Thoracic aorta (tissue), 2 donors: ENCODE measurements at places on chromosomes 16 and 17. TPM values are rescaled to one million over a fixed set of nuclear protein-coding genes. Genes with fewer than 3 reads are reported as not detected.

GRCh38 chr17:66371561-66371960 is 69.1 kb downstream of the PRKCA start:
- no peak overlapping the region for H3K4me3 ChIP-seq
- no peak overlapping the region for H3K27ac ChIP-seq

DNA sequence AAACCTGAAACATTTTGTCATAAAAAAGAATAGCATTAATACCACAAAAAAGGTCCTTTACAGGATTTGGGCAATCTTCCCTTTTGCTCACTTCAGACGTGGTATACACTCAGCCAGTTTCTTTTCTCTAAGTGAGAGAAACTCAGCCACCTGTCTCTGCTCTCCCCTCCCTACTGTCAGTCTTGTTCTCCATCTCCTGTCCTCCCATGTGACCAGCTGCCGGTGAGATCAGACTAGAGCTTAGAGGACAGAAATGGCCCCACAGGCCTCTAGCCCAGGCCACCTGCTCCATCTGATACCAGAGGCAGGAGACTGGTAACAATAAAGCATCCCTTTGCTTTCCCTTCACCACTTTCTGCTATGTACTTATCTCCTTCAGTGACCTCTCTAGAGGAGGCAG is 34.9 kb downstream of the CMC2 start:
- no peaks in the 10 kb centered on the region for H3K4me1 ChIP-seq
- H3K4me3 ChIP-seq, result no peak overlapping the region
- DNase-seq, result no peak
- H3K27me3 ChIP-seq, result no peaks in the 10 kb centered on the region
- peaks cover 10% of the 10 kb centered on the region for H3K36me3 ChIP-seq

DNA sequence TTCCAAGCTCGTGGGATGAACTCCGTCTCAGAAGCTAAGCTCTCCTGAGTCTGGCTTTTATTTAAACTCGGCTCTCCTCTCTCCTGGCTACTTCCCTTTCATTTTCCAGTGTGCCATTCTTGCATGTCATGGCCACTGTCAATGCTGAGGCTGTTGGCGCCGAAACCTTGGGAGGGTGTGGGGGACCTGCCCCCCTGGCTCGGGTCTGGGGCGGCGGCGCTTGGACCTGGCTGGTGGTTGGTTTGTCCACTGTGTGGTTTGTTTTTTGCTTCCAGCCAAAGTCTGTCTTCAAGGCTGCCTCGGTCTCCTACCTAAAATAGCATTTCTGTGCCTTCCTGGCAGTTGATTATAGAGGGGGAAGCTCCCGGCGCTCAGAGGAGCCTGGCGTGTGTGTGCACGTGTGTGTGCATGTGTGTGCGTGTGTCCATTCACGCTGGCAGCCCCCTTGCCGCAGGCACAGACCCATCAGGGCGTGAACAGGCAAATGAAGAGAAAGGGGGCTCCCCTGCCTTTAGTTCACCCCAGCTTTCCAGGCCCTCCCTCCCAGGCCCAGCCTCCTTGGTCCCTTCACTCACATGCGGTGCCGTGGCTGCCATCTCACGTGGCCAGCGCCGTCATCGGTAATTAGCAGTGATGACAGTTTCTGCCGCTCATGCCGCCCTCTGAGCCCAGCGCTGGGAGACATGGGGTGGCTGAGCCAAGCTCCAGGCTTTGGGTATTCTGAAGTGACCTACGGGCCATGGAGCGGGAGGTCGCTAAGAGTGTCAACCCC is 179.9 kb downstream of the SEC14L1 start:
- H3K27me3 ChIP-seq, result no peaks in the 10 kb centered on the region
- H3K4me3 ChIP-seq, result peak overlapping the region; percentile 74
- no peaks in the 10 kb centered on the region for H3K36me3 ChIP-seq
- peak; percentile 36 for DNase-seq
- peaks cover 75% of the 10 kb centered on the region for H3K4me1 ChIP-seq
- H3K27ac ChIP-seq, result peak overlapping the region; percentile 98

- peaks cover 41% of the 10 kb centered on the region for H3K36me3 ChIP-seq
- H3K4me1 ChIP-seq, result no peaks in the 10 kb centered on the region
- H3K4me3 ChIP-seq, result no peak overlapping the region
- no peaks in the 10 kb centered on the region for H3K27me3 ChIP-seq
These were observed 11.7 kb upstream of the TMED6 start for GRCh38 chr16:69363281-69363717.

- no peak overlapping the region for H3K4me3 ChIP-seq
- DNase-seq, result no peak
- H3K27me3 ChIP-seq, result no peaks in the 10 kb centered on the region
- H3K36me3 ChIP-seq, result no peaks in the 10 kb centered on the region
These were observed 27.9 kb downstream of the MBTD1 start for GRCh38 chr17:51231999-51232398.

DNA sequence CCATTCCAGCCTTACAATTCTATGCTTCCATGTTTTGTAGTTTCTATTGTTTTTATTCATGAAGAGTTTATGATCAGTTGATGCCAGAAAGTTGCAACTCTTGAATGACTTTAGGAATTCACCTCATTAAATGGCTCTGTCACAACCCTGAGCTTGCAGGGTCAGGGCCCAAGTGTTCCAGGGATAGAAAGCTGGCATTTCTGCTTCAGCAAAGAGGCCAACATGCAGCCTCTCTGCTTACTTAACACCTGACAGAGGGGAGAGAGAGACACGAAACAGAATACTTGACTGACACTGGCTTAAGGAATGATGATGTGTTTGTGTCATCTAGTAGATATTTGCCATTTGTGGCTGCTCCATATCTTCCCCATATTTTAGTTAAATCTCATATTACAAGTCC is 328.1 kb downstream of the CA10 start:
- H3K4me1 ChIP-seq, result no peaks in the 10 kb centered on the region
- no peaks in the 10 kb centered on the region for H3K27me3 ChIP-seq

DNA sequence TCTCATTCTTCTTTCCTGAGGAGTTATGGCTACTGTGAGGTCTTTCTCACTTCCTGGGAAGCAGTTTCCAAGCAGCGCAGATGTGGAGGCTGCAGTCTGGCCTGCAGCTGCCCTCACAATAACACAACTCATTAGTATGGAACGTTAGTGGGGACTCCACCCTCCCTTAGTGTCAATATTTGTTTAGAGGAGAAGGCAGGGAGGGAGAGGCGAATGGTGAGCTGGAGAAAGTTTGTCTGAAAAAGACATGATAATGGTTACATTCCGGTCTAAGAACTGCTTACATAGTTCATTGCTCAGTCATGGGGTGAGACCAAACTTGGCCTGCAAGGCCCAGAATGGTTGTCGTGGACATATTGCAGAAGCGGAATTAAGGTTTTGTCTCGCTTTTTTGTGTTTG is 170.2 kb downstream of the HS3ST3B1 start:
- H3K4me3 ChIP-seq, result no peak overlapping the region
- H3K4me1 ChIP-seq, result no peaks in the 10 kb centered on the region
- no peak overlapping the region for H3K27ac ChIP-seq
- no peaks in the 10 kb centered on the region for H3K36me3 ChIP-seq
- no peaks in the 10 kb centered on the region for H3K27me3 ChIP-seq

DNA sequence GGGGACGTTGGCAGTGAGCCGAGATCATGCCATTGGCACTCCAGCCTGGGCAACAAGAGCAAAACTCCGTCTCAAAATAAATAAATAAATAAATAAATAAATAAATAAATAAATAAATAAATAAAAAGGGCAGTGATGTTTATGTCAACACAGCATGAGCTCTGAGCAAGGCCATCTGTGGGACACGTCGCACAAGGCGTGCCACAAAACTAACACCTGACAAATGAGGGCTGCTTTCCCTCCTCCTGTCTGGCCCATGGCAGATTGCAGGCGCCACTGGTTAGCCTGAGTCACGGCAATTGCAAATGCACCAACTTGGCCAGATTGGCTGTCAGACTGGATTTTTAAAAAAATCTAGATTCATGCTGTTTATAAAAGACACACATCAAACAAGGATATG is 25.9 kb upstream of the SPNS3 start:
- peaks cover under 1% of the 10 kb centered on the region for H3K4me1 ChIP-seq
- H3K4me3 ChIP-seq, result no peak overlapping the region
- DNase-seq, result no peak
- no peaks in the 10 kb centered on the region for H3K36me3 ChIP-seq
- H3K27ac ChIP-seq, result no peak overlapping the region

DNA sequence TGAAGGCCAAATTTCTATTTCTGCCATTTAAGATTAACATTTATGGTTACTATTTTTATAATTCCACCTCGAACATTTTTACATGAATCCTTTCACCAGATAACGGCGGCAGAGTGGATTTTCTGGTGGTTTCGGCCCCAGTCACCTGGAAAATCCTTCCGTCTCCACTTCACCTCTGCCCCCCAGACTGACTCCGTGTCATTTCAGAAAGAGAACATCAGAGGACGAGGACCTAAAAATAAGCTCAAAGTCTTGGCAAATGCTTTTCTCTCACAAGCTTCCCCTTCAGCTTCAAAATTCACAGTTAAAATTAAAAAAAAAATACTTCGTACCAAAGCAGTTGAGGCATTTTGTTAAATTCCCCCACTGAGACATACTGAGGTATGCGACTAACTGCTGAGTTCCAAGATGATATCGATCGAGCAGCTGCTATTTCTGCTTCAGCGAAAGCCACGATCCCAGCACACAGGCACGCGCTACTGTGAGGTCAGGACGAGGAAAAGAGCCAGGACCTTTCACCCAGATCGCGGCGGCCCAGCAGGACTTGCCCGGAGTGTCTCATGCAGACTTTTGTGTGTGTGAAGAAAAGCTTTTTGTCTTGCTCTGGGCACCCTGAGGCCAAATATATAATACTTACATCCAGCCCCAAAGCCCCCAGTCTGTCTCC is 36.8 kb downstream of the ASPA start:
- H3K27me3 ChIP-seq, result no peaks in the 10 kb centered on the region
- peak overlapping the region; percentile 31 for H3K4me3 ChIP-seq
- H3K36me3 ChIP-seq, result no peaks in the 10 kb centered on the region
- peak overlapping the region; percentile 56 for H3K27ac ChIP-seq
- peaks cover 17% of the 10 kb centered on the region for H3K4me1 ChIP-seq
- no peak for DNase-seq

Gene CHTF18
- 15.4 TPM for total RNA-seq

DNA sequence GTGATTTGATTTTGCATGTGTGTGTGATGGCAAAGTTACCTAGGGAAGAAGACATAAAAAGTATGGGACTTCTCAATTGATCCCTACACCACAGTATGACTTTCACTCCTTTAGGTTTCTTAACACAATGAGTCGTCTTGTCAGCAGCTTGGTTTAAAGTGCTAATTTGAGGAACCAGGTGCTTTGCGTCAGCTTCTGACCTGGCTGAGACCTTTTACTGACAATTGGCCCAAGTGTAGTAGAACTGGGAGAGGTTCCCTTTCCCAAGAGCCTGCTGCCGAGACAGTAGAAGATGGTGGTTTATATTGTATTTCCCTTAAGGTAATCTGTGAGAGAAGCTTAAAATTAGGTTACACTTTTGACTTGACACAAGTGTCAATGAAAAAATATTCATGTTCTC is 54.9 kb downstream of the LDHD start:
- no peak overlapping the region for H3K27ac ChIP-seq
- no peaks in the 10 kb centered on the region for H3K4me1 ChIP-seq
- H3K4me3 ChIP-seq, result no peak overlapping the region
- no peaks in the 10 kb centered on the region for H3K36me3 ChIP-seq
- DNase-seq, result no peak

Gene LYRM9
- total RNA-seq, result 10.6 TPM

Gene KRTAP9-4
- not detected for total RNA-seq
